ENCODE measurements at places on chromosomes 5 and 9. TPM values are rescaled to one million over a fixed set of nuclear protein-coding genes. Genes with fewer than 3 reads are reported as not detected.

- H3K27me3 ChIP-seq, result no peaks in the 10 kb centered on the region
- H3K4me1 ChIP-seq, result no peaks in the 10 kb centered on the region
- DNase-seq, result no peak
- no peak overlapping the region for H3K27ac ChIP-seq
- no peak overlapping the region for H3K4me3 ChIP-seq
Measured at GRCh38 chr9:6619909-6620308, 25.6 kb downstream of the GLDC start.

DNA sequence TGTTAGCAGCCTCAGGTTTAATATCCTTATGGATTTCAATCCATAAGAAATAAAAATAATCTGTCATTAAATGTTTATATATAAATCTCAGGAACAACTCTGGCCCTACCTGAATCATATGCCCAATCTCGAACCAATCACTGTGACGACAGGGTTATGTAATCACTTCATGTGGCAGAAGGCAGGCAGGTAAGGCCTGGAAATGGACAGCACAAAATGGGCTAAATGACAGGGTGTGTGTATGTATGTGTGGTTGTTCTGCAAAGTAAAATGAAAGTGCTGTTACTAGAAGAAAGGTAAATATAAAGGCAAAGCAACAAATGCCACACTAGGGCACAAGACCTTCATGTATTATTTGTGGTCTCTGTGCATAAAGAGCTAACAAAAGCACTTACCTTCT, 19.6 kb downstream of the ANKDD1B start:
- no peaks in the 10 kb centered on the region for H3K27me3 ChIP-seq
- no peaks in the 10 kb centered on the region for H3K4me1 ChIP-seq
- H3K36me3 ChIP-seq, result no peaks in the 10 kb centered on the region

TRAF1 gene
- 0.15 TPM for total RNA-seq

WNT8A gene
- not detected for total RNA-seq

DNA sequence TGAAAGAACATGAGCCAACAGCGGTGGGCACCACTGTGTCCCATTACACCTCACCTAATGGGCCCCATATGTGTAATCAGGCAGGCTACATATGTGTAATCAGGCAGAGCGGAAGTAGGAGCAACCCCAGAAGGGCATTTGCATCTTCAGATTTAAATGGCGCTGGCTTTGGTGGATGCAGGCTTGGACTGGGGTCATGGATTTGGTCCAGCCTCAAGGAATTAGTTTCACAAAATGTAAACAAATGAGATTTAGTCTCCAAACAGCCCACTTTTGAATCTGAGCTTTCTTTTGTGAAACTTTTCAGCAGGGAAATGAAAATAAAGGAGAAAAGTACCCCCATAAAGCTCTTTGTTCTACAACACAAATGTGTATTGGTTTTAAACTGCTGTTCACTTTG, 161.3 kb downstream of the LPAR1 start:
- no peak for DNase-seq
- peaks cover 66% of the 10 kb centered on the region for H3K36me3 ChIP-seq
- H3K27ac ChIP-seq, result no peak overlapping the region
- H3K4me1 ChIP-seq, result no peaks in the 10 kb centered on the region
- no peak overlapping the region for H3K4me3 ChIP-seq

DNA sequence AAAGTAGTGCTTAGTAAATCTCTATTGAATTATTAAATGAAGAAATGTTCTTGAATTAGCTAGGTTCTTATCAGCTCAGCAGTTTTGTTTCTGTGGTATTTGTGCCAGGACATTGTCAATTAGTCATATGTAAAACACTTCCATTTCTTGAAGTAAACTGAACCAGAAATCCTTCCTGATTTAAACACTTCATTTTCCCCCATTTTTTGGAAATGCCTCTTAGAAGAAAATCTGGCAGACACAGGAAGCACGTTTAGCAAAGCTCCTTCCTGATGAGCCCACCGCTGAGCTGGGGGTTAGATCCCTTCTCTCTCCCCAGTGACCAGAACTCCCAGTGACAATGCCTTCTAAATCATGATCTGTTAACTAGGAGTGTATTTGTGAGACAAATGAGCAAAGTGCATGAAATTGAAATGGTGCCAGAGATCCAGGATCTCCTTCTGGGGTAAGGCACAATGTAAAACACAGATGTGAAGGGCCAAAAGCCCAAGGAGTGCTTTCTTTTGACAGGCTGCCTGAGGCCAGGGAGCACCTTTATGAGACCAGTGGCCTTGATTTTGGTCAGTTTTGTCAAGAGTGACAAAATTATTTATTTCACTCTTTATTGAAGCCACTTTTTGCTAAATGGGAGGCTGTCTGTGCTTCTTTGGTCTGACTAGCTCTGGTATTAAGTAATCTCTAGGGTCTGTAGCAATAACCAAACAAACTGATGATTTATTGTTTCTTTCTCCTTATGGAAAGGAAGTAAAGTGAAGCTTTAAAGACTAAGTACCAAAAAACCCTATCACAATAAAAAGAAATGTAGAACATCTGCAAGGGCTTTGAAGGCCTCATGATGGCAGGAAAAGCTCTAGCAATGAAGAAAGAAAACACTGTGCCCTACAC, 25.5 kb upstream of the RUSC2 start:
- no peak overlapping the region for H3K27ac ChIP-seq
- no peak overlapping the region for H3K4me3 ChIP-seq
- no peaks in the 10 kb centered on the region for H3K36me3 ChIP-seq
- H3K27me3 ChIP-seq, result no peaks in the 10 kb centered on the region
- no peak for DNase-seq

All from PC-3 (cell line).